CD4-positive, alpha-beta T cell treated with Interleukin-10 for 1 hour (primary cell): ENCODE measurements at places on chromosomes 7 and 10.

- DNase-seq = peak; percentile 53
These were observed 312.0 kb downstream of the RNLS start for GRCh38 chr10:88270871-88271713.

DNA sequence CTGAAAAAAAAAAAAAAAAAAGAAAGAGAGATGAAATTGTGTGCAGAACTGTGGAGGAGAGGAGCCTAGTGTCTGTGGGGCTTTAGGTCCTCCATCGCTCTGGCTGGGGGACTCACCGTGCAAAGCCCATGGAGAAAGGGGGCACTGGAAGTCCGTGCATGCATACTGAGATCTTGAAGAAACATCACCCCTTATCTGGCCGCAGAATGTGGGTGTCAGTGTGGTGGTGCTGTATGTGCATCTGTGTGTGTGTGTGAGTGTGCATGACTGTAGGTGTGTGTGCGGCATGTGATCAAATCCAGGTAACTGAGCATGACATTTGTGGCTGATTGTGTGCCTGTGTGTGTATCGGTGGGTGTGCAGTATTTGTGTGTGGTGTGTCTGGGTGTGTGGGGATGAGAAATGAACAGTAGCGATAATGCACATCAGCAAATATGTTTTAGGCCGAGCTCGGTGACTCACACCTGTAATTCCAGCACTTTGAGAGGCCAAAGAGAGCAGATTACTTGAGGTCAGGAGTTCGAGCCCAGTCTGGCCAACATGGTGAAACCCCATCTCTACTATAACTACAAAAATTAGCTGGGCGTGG, 8.8 kb upstream of the CLDN3 start:
- DNase-seq = no peak

DNA sequence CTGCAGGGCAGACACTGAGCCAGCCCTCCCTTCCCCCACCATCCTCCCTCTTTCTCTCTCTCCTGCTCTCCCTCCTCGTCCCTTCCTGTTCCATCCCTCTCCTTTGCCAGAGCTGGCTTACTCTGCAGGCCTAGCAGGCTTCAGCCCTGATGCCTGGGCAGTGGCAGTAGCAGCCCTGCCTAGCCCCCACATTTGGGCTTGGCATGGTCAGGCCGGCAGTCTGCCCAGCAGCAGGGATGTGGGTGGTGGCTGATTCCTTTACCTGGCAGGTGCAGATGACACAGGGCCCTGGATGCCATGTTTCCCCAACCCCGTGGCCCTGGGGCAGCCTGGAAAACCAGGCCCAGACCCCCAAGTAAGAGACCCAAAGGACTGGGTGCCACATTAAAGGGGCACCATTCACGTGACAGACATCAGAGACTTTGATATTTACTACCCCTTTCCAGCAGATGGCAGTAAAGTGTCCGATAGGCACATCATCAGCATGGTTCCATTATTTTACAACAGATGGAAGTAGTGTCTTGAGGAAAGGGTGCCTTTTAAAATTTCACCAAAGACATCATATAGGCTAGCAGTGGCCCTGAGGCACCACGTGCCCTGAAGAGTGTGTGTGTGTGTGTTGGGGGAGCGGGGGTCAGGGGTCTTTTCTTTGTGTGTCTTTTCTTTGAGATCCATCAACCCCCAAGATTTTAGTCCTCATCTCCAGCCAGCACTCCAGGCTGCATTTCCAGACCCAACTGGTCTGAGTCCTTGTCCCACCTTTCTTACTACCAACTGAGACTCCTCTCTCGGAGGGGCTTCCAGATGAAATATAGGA, 5.9 kb downstream of the KCP start:
- peak; percentile 72 for DNase-seq

- no peak for DNase-seq
These were observed 3.4 kb downstream of the TWIST1 start for GRCh38 chr7:19113855-19114550.

DNA sequence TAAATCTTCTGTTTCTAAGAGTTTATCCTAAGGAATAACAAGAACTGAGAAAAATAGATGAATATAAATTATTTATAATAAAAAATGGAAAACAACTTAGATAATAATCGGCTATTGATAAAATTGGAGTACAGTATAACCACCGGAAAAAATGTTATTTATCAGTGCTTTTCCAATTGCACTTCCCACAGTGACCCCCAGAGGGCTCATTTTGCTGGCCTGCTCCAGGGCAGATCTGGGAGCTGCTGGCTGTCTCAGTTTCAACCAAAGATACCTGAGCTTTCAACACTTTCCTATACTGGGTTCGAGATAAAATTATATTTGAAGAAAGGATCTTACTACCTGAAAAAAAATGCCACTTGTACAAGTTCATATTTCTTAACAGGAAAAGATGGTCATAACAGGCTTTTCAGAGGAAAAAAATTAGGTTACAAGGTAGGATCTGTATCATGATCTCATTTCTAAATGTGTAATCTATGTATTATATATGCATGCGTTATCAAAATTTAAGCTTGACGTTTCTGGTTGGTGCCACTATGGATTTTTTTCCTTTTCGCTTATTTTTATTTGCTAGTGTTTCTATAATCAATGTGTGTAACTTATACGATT, 165.7 kb downstream of the NPSR1 start:
- peak; percentile 60 for DNase-seq

GRCh38 chr7:20508109-20508508, 107.4 kb upstream of the ABCB5 start:
- no peak for DNase-seq
